Fibroblast of the aortic adventitia (primary cell): ENCODE measurements at places on chromosomes 7 and 10. TPM values are rescaled to one million over a fixed set of nuclear protein-coding genes. Genes with fewer than 3 reads are reported as not detected.

DNA sequence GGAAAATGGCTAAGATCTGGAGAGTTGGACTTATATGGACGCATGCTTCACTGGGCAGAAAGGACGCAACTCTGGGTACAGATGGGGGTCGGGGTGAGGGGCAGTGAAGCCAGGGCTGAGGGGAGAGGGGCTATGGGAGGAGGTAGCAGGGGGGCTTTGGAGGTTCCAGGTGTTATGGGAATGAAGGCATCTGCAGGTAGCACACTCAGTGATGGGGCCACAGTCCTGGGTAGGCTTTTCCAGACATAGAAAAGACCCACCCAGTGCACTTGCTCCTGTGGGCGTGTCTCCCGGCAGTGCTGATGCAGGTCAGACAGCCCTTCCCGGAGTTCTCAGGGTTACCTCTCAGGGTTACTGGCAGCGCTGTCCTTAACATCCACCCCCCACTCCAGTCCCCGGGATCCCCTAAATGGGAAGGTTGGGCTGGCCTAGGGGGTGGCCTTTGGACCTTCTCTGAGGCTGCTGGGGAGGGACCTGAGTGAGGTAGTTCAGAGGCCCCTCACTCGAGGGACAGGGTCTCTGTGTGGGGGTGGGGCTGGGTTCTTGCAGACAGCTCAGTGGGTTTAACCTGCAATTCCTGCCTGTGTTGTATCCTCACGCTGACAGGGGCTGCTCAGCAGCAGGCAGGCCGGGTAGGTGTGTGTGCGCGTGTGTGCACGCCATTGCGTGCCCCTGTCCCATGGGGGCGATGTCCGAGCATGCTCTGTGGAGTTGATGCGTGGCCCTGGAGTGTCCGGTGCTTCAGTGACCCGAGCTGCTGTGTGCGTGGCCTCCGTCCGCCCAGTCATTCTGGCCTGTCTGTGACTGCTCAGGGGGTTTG is 6.2 kb downstream of the ZYX start:
- DNase-seq, result no peak

DNA sequence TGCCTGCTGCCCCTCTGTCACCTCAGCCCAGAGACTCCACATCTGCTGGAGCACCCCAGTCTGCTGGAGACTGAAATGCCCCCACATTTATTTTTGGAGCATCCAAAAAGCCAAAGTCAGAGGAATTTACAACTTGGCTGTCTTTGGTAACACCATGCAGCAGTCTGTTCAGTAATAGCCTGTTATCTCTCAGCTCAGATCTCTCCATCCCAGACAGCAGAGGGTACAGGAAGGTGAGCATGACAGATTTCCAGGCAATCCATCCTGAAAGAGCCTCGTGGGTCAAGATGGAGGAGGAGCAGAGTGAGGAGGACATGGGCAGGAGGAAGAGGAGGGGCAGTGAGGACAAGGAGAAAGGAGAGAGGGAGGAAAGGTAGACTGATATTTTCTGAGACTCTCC is 55.9 kb downstream of the GRID1 start:
- DNase-seq, result no peak

DNA sequence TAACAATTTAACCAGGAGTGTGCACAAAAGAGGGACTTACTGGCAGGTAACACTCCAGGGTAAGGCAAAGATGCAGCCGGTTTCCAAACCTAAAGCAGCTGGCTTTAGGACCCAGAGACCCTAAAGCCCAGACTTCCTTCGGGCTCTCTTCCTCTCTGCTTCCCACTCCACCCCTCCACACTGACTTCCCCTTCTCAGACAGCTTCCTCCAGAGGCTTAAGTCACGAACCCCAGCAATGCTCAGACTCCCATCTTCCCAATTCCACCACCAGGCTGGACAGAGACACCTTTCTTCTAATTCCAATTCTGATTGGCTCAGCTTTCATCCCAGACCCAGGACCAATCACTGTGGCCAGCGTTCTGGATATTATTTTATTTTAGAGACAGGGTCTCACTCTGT is 24.8 kb downstream of the STYXL1 start:
- no peak for DNase-seq

- no peak for DNase-seq
These were observed 28.0 kb downstream of the VPS41 start for GRCh38 chr7:38881015-38881414.

The ITGB8 gene
- total RNA-seq, result 17.7 and 79.2 TPM in 2 replicates

The CRHR2 gene
- not detected in 2 replicates for total RNA-seq

The CD36 gene
- total RNA-seq, result 1.7 and 561 TPM in 2 replicates
